ENCODE measurements at places on chromosomes 11 and 22.

GRCh38 chr22:46158283-46158682, 8.0 kb downstream of the PPARA start:
- DNase-seq: no peak

DNA sequence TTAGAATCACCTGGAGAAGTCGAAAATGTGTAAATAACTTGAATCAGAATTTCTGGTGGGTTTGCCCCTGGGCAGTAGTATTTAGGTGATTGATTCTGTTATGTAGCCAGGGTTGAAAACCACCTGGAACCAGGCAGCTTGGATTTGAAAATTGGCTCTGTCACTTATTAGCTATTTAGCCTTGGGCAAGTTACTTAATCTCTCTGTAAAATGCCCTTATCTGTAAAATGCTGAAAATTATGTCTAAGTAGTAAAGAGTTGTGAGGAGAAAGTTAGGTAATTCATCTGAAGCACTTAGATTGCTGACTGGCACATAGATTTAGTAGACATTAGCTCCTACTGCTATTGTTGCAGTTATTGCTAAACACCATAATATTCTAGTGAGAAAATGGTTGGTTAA, 49.3 kb downstream of the PPME1 start:
- DNase-seq: no peak

DNA sequence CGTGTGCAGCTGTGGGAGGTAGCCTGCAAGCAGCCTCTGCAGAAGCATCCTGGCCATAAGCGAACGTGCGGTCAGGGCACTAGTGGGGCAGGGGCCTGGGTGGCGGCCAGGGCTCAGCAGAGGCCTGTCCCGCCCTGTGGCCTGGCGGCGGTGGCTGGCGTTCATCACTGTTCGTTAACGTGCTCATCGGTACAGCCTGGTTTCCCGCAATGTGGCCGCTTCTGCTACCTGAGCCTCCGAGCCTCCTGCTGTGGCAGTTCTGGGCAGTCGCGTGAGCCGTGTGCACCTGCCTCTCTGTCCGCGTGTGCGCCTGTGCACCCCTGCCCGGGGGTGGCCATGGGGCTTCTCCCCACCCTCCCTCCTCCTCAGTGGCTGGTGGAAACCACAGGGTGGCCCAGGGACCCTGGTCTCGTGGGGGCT, 117.9 kb downstream of the KCNQ1OT1 start:
- no peak for DNase-seq

GRCh38 chr11:108286370-108286769, 63.5 kb downstream of the ATM start:
- DNase-seq: no peak

DNA sequence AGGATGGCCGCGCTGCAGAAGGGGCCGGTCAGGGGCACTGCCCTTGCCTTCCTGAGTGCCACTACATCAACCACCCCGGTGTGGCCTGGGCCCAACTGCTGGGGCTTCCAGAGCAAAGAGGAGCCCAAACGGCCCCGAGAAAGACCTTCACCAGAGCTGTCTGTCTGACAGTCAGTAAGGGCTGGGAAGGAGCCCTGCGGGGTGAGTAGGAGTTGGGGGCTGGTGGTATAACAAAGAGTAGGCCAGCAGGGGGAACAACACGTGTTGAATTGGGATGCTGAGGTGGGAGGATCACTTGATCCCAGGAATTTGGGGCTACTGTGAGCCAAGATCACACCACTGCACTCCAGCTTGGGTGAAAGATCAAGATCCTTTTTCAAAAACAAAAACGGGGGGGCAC, 3.9 kb downstream of the GSTT4 start:
- DNase-seq: no peak

GRCh38 chr22:27686534-27686933, 115.0 kb downstream of the MN1 start:
- no peak for DNase-seq

GRCh38 chr11:108709741-108710140, 44.9 kb downstream of the DDX10 start:
- no peak for DNase-seq

DNA sequence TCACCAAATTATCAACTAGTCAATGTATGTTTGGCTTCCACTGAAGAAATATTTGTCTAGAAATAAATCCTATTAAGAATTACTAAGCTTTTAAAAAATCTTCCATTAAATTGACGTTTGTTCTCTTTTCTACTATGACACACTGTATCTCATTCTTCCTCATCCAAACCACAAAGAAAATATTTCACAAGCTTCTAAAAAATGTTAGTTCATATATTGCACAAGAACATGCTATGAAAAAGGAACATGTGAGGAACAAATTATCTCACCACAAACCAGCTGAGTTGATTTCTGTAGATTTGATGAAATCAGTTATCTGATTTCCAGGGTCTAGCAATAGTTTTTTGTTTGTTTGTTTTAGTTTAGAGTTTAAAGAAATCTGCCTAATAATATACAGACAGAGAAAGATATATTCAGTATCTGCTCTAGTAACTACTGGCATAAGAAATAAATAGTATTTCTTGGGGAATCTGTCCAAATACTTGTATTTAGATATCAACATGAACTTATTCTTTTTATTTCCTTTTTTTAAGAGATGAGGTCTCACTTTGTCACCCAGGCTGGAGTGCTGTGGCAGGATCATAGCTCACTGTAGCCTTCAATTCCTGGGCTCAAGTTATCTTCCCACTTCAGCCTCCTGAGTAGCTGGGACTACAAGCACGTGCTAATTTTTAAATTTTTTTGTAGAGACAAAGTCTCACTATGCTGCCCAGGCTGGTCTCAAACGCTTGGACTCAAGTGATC, 161.7 kb downstream of the ATG16L2 start:
- DNase-seq: no peak

GRCh38 chr11:129443276-129443675, 67.6 kb downstream of the BARX2 start:
- DNase-seq: no peak

DNA sequence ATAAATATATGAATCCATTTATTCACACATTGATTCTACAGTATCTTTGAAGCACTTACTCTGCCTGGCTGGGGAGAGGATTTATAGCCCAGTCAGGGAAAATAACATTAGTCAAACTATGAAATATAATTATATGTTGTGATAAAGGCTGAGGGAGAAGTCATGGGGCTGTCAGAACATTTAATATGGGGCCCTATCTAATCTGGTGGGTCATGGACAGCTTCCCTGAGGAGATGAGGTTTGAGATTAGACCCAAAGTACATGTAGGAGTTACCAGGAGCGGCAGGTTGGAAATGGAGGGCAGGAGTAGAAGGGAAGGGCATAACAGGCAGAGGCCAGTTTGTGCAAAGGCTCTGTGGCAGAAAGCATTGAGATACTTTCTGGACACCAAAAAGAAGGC, 86.2 kb downstream of the DEPDC5 start:
- DNase-seq: no peak

- no peak for DNase-seq
Measured at GRCh38 chr11:48134221-48134922, 82.2 kb upstream of the OR4B1 start.

DNA sequence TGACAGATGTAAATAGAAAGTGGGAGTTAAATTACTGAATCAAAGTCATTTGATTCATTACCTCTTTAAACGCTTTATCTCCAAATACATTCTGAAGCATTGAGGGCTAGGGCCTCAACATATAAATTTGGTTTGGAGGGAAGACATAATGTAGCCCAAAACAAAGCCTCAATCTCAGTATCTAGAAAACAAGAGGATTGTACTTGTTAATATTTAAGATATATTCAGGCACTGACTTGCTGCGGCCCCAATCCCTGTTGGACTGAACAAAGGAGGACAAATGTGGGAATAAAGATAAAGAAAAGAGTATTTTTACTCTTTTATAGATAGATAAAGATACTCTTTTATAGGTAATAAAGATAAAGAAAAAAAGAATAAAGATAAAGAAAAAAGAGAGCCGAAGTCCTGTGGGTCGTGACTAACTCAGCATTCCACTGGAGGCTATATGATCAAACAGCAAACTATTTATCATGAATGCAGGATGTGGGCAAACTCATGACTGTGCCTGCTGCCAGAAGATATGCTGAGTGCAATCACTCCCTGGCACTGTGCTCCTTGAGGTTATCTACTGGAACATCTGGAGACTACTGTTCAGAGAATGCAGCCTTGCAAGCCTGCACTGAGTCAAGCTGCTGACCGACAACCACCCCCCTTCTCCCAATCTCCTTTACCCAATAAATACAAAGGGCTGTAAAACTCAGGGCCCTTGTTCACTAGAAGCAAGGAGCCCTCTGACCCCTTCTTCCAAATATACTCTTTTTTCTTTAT, 6.9 kb downstream of the OR10V1 start:
- DNase-seq: no peak

DNA sequence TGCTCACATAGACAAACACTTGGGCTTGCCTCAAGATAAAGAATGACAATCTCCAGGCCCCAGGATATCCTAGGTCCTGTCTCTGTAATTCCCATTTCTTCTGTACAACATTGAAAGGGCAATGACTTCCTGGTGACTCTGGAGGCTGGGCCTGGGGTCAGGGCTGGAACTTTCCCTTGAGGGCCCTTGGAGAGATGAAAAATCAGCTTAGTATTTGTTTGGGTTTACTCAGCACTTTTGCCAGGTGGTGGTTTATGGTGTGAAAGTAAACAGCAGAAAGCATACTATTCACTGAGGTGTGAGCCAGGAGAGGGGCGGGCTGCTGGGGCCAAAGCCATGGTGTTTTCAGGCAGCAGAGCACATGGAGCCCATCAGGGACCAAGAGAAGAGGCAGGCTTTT, 214.7 kb upstream of the NARS2 start:
- no peak for DNase-seq

GRCh38 chr11:36500315-36500721, 9.8 kb downstream of the TRAF6 start:
- DNase-seq: no peak

DNA sequence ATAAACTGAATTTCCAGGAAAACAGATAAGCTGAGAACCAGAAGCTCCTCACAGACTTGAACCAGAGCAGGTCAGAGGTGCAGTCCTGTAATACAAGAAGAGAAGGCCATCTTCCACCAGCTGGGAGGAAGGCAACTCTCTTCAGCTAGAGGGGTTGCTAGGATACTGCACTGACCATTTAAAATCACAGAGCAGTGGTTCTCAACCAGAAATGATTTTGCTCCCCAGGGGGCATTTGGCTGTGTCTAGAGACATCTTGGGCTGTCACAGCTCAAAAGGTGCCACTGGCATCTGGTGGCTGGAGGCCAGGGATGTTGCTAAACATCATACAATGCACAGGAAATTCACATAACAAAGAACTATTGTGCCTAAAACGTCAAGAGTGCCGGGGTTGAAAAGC, 17.2 kb downstream of the OPCML start:
- DNase-seq: no peak

DNA sequence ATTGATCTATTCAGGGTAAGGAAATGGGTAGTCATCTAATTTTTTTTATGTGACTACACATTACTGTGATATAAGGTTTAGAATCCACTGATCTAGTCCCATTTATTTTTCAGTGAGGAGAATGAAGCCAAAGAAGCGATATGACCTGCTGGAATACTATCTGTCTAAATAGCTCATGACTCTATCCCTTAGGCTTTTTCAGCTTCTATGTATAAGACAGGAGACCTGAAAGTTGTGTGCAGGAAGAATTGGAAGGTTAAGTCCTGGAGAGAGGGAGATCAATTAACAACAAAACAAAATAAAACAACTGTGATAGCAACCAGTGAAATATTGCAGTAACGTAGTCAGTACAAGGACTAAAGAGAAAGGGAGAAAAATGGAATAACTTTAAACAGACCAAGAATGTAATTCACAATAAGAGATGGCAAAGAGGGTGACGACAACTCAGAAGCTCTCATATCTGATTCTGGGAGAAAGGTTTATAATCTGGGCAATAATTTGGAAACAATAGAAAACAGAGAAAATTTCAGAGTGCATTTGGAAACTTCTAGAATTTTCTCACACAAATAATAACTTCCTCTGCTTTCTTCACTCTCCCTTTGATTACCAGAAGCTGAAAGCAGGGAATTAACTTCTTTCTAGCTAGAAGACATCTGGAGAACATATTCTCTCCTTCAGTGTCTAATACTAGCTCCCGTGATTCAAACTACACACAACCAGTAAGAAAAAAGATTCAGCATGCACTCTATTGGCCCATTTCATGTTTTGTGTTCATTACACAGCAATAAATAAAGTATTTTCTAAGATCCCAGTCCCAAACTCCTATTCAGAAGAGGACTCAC, 19.2 kb upstream of the CASP12 start:
- DNase-seq: no peak

DNA sequence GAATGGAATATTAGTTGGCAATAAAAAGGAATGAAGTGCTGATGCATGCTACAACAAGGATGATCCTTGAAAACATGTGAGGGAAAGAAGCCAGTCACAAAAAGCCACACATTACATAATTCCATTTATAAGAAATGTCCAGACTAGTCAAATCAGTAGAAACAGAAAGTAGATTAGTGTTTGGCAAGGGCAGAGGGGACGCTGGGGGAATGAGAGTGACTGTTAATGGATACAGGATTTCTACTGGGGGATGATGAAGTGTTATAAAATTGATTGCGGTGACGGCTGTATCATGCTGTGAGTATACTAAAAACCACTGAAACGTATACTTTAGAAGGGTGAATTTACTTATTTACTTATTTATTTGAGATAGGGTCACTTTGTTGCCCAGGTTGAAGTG, 57.9 kb downstream of the C11orf58 start:
- no peak for DNase-seq

DNA sequence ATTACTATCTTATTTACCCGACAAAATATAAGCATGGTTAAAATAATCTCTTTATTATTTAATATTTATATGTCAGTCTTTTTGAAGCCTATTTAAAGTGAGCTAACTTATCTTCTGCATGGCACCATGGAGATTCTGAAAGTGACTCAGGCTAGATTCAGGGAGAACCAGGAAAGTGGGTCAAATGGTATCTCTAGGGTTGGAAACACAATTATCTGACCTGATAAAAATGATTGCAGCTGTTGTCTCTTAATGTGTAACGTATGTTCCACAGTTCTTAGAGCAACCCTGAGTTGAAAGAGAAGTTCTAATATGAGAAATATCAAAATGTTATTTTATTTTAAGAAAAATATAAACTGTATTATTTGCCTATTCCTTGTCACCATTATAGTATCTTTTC, 143.1 kb upstream of the CARD18 start:
- no peak for DNase-seq

- DNase-seq: no peak
Measured at GRCh38 chr11:1928470-1928890, 9.0 kb downstream of the TNNT3 start.

DNA sequence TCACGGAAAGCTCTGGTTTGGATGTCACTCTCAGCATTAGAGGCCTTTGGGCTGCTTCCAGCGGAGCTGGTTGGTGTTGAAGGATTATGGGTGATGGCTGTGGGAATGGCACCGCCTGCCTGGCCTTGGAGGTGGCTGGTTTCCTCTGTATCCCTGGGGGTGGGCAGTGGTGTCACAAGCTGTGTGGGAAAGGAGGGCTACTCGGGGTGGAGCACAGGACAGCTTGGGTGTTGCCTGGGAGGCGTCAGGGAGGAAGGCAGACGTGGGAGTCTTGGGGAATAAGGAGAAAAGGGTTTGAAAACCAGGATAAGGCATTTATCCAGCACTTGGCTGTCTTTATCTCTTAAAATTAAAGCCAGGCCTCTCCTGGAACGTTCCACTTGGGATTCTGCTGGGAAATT, 71.8 kb downstream of the ADAMTS15 start:
- DNase-seq: no peak

Data from activated T-cell treated with anti-CD3 and anti-CD28 coated beads, Interleukin-2, amount 50 U/mL, for 72 hours (primary cell).